ENCODE measurements at places on chromosomes 2 and 18.

DNA sequence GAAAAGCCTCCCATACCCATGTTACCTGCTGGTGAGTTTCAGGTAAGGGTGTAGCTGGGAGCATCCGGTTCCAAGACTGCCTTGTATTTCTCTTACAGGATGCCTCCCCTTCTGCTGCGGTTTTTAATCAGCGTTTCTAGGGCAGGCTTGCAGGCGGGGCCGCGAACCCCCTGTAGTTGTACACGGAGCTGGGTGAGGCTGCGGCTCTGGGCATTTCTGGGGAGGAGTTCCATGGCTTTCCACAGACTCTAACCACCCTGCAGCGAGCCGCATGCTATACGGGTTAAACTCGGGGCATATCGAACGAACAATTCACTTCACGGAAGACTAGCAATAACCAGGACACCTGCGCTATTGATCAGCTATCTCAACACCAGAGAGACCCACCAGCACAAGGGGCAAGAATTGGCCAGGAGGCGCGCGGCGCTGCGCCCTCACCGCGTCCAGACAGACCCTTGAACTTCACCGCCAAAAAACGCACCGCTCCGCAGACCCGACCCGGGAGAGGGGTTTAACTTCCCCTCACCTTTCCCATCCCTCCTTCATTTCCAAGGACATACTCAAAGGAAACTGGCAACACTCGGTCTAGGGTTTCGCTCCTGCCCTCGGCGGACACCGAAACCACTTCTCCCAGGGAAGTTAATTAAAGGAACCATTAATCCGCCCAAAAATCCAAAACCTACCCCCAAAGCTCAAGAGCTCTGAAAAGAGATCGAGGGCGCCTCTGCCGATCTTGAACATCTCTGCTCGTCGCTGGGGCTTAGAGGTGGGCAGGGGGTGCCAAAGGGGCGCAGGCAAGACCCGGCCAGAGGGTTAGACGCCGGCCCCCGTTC lies 909 bp downstream of the TGFA start:
- peak; percentile 17 for DNase-seq

DNA sequence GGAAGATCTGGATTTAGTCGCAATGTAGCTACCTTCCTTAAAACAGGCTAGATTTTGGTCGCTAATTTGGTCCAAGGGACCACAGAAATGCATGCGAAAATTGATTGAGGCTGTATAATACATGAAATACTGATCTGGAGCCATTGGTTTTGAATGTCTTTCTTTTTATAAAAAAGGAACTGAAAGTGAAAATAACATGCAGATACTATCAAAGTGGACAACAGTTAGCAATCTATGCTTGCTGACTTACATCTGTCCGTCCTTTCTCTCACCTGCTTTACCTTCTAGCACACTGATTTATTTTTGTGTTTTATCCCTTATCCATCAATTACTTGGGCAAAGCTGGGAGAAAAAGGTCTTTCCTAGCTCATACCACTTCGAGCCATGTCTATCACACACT lies 1459.8 kb upstream of the ACVR2A start:
- no peak for DNase-seq

GRCh38 chr18:7577706-7578105 lies 10.6 kb downstream of the PTPRM start:
- DNase-seq, result no peak

DNA sequence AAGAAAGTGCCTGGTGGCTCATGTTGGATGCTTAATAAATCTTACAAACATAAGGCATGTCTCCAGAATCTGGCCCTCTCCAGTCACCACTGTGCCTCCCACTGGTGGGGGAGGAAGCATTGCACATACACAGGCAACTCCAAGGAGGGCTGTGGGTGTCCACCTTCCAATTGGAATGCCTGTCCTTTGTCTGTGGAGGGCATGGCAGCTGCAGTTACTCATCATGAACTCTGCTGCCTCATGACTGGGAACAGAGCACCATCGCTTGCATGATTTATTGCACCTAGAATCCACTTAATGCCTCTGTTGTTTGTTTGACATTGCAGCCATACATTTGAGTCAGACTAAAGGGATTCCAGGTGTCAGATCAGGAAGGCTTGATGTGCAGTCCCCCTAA lies 278.9 kb downstream of the PRKCE start:
- DNase-seq, result no peak

- DNase-seq, result peak; percentile 49
Measured at GRCh38 chr18:45357686-45358470, 257.4 kb upstream of the SLC14A2 start.

DNA sequence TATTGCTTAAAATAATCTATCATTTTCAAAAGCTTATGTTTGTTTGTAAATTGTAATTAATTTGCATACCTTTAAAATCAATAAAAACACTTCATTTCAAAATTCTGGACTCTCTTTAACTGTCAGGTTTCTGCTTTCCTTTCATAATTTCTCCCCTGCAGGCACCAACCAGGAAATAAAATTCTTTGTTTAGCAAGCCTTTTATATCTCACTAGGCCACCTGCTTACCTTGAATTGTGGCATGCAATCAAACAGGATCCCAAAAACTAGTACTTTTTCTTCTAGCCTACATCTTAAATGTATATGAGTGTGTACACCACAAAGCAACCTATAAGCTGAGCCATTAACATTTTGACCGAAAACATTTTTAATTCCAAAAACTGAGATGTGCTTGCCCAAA lies 233.1 kb downstream of the NR4A2 start:
- peak; percentile 14 for DNase-seq

- DNase-seq, result no peak
Measured at GRCh38 chr2:223230352-223230751, 178.4 kb downstream of the KCNE4 start.

- no peak for DNase-seq
Measured at GRCh38 chr2:144014103-144014502, 505.8 kb downstream of the ZEB2 start.

- no peak for DNase-seq
Measured at GRCh38 chr2:239440511-239440959, 39.7 kb upstream of the HDAC4 start.

DNA sequence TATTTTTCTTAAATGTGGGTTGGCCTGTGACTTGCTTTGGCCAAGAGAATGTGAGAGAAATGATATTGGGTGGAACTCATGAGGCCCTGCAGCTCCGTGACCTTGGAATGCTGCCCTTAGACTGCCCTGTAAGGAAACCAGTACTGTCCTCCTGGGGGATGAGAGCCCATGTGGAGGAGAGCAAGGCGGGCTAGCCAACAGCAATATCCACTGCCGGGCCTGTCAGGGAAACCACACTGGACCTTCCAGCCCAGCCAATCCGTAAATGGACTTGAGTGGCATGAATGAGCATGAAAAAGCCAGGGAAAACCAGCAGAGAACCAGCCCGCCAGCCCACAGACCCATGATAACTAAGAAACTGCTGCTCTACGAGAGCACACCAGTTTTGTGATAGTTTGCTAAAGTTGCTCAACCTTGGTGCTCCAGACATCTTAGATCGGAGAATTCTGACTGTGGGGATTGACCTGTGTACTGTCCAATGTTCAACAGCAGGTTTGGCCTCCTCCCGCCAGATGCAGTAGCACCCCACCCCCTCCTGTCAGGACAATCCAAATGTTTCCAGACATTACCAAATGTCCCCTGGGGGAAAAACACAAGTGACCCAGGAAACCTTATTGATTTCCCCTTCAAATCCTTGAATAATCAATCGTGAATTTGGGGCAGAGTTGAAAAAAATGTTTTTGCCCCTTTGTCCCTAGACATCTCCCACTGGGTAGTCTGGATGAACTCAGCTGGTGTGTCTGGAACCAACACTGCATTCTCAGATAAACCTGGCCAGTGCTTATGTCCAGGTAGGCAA lies 27.2 kb downstream of the ALPK2 start:
- no peak for DNase-seq

GRCh38 chr18:72456802-72457201 lies 87.3 kb downstream of the CBLN2 start:
- no peak for DNase-seq

DNA sequence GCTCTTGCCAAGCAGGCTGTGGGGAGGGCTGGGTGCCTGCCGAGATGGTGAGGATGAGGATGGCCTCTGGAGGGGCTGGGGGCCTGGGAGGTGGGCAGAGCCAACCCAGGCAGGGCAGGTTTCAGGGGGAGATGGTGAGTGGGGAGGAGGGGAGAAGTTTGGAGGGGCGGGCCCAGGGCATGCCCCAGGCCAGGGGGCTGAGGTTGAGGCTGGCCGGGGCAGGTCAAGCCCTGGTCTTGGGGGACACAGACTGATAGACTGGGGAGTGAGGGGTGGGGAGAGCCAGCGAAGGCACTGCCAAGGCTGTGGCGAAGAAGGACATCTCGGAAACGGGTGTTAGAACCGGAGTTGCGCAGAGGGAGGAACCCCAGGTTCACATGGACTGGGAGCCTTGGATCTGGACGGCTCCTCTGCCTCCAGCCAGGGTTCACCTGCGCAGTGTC lies 12.6 kb downstream of the CAPN10 start:
- DNase-seq, result no peak

- DNase-seq, result peak; percentile 42
Measured at GRCh38 chr18:56873441-56874140, 222.4 kb downstream of the WDR7 start.

- no peak for DNase-seq
Measured at GRCh38 chr2:30709516-30709915, 97.7 kb downstream of the CAPN13 start.

DNA sequence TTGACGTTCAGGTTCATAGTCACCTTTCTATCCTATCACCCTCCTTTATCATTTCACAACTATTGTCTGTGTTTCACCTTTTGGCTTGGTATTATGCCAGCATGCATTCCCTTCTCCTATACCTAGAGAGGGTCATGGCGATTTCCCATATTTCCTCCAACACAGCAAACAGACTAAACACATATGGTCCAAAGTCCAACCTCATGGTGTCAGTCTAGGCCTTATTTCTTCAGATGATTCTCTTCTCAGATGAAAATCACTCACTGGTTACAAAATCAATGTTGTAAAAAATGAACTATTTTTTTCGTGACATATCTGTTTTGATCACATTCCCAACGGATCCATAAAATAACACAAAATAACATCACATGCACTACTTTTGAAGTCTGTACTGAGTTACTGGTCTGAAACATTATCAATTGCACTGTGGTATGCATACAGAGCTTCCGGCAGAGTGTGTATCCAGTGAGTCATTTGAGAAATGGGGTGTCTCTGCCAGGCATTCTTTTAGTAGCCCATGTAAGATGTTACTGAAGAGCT lies 204.8 kb upstream of the GALNT5 start:
- DNase-seq, result no peak

DNA sequence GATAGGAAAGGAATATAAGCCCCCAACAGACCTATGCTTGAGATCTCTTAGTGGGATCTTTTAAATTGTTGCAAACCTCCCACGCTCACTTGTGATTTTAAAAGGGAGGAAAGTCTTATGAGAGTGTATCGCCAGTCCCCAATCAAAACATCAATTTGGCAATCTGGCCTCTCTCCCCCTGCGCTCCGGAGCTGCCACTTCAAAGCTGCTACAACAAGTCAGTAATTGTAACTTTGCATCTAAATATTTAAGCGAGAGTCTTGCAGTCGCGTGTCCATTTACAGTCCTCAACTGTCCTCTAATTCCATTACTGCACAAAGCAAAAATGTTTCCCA lies 8.4 kb downstream of the PAX3 start:
- DNase-seq, result no peak

GRCh38 chr2:96873651-96874096 lies 3.8 kb upstream of the SEMA4C start:
- DNase-seq, result no peak

- no peak for DNase-seq
Measured at GRCh38 chr2:123738643-123739042, 286.4 kb upstream of the CNTNAP5 start.

GRCh38 chr2:2456721-2457120 lies 125.6 kb upstream of the MYT1L start:
- DNase-seq, result no peak

GRCh38 chr2:240995041-240996021 lies 3.1 kb upstream of the SNED1 start:
- no peak for DNase-seq

DNA sequence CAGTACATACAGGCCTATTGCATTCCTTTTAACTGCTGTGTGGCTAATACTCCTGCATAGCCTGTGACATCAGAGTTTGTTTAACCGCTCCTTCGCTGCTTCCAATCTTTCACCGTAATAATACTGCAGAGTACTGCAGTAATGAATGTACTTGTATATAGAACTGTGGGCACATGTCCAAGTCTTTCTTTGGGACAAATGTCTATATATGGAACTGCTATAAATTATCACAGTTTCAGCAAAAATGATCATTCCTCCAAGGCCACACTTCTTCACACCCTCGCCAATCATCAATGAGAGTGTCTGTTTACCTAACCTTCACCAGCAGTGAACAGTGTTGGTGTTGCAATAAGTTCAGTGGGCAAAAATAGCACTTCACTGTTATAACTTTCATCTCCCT lies 230.4 kb downstream of the SP3 start:
- DNase-seq, result no peak

DNA sequence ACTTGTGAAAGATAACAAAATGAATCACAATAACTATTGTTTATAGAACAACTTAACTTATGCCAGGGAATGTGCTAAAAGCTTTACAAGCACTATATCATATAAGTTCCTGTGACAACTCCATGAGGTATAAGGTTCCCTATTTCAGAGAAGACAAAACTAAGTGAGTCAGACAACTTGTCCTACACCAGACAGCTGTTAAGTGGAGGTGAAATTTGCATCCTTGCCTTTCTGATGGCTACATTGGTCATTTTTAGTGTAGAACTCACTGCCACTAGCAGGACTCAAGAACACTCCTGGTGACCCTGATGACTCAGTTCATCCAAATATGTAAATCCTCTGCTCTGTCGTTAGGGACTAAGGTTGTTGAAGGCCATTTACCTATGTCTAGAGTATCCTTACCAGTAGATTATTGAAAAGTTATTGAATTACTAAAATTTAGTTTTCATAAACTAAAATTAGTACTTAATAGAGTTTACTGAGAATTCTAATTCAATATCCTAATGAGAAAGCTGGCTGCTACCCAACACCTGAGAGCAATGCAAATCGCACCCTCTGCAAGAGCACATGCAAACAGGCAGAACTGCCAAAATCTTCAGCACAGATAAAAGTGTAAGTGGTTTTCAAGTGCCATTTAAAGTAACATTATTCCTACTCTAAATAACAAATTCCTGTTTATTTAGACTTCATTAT lies 636.2 kb downstream of the NRXN1 start:
- DNase-seq, result no peak

- no peak for DNase-seq
Measured at GRCh38 chr2:207482630-207483029, 47.1 kb upstream of the CREB1 start.

DNA sequence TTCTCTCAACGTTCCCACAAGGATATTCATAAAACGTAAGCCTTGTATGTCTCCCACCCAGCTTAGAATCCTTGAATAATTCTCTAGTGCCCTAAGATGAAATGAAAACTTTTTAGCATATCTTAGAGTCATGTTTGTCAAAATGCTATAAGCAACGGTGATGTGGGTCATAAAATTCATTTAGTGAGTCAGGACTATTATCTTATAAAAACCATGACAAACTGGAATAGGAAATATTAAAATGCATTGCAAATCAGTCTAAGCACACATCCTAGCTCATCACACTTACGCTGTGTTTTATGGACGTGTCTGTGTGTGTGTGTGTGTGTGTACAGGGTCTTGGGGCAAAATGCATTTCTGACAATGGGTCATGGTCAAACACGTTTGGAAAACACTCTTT lies 119.9 kb upstream of the ST6GAL2 start:
- no peak for DNase-seq

All from NCI-H748 treated with DMSO at 0.1 percent for 48 hours (cell line).